WERI-Rb-1 (cell line): ENCODE measurements at places on chromosomes 1 and 21.

- DNase-seq: no peak
Observed at GRCh38 chr1:6129313-6129712, 50.8 kb downstream of the CHD5 start.

DNA sequence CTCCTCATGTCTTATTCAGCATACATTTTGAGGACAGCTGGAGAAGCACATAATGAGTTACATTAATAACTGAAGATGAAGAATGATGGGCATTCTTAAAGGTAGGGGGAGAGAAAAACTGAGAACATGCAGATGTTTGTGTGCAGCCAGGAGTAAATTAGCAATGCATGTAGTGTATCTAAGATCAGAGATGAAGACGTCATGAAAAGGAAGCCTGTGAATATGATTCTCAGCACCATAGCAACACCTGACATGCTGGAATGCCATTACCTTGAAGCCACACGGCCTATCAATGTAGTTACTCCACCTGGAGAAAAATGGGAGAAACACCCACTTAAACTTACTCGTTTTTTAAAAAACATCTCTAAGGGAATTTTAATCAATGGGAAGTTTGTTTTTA is 607.1 kb downstream of the PTPRC start:
- DNase-seq: no peak

DNA sequence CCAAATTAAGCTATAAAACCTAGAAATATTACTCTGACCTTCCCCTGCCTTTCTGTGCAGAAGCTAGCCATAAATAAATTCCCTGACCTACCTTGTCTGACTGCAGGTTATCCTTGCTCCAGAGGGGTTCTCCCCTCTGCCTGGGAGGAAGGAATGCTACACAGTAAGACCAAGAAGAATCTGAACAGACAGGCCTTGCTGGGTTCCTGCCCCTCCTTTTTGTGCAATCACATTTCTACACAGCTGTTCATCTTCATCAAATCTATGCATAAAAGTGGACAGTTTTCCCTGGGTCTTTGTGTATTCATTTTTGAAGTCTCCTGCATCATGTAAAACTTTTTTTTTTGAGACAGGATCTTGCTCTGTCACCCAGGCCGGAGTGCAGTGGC is 50.6 kb downstream of the DNTTIP2 start:
- DNase-seq: no peak

- no peak for DNase-seq
Observed at GRCh38 chr1:2590233-2591141, 3.9 kb downstream of the PRXL2B start.

DNA sequence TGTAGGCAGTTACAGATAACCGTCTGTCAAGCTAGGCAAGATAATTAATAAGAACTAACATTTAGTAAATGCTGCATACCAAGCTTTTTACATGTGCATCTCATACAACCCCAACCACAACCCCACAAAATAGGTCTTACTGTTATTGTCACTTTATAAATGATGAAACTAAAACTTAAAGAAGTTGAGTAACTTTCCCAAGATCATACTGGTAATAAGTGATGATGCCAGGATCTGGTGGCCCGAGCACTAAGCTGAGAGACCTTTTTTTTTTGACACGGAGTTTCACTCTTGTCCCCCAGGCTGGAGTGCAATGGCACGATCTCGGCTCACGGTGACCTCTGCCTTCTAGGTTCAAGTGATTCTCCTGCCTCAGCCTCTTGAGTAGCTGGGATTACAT is 1.8 kb downstream of the NCSTN start:
- DNase-seq: no peak

DNA sequence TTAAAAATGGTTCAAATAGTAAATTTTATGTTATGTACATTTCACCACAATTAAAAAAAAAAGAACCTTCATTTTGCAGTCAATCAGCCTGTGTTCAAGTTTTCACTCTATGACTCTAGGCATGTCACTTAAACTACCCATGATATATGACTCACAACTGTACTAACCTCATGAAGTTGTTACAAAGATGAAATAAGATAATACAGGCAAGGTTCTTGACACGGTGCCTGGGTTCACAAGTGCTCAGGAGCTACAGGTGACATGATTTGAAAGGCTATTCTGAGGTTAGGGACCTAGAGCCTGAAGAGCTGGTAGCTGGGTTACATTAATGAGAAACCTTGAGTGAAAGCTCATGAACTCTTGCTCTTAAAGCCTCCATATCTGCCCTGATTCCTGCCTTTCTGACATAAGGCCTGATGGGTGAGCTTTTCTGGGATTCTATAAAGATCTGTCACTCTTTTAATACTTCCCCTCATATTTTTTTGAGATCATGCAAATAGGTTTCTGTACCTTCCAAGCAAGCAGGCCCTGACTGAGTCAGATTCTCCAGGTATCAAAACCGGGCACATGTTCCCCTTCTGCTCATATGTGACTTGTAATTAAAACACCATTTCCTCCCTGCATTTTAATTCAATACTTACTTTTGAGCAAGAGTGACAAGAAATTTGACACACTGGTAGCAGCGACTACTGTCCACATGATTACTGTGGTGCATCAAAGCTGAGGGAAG is 34.0 kb downstream of the PCSK9 start:
- no peak for DNase-seq

DNA sequence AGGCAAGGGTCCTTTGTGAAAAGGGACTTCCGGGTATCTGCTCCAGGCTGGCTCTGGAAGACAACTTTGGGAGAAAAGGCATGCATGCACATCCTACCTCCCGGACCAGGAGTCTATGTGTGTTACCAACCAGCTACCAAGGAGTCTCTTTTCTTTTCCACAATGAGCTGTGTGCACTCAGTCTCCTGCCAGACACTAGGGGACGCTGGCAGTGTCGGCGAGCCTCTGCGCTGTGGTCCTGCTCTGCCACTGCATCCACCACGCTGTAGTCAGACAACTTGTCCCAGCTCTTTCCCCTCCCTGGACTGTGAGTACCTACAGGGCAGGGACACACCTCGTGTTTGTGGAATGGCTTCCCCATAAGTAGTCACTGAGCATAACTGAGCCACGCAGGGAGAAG is 5.1 kb upstream of the SSR2 start:
- peak; percentile 90 for DNase-seq

GRCh38 chr1:201072922-201073321 is 39.3 kb downstream of the CACNA1S start:
- DNase-seq: no peak

DNA sequence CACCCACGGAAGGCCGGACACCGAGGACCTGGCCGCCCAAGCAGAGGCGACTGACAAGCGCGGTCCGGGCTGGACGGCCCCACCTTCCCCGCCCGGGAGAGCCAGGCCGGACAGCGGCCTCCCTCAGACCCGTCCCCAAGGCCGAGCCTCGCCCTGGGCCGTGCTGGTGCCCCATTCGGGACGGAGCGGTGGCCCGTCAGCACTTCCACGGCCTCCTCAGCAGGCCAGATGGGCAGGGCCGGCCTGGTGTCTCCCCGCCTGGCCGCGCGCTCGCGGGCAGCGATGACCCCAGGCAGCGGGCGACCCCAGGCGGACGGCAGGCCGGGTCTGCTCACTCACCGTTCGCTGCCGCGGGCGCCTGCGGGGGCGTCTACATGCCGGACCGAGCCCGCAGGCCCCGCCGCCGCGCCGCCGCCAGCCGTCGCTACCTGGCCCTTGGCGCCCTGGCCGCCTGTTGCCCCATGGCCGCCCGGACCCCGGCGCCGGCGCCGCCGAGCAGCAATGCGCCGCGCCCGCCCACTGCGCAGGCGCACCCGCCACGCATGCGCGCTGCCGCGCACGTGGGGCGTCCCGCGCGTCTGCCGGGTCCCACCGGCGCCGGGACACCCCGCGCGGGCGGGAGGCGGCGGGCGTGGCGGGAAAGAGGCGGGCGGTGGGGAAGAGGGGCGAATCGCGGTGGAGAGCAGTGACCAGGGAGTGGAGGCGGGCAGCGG is at the start of gene NADK:
NADK (minus strand) TSS at position 521 of the 713 bp plus-strand sequence. CDS start 13,064 bp downstream, outside the sequence.
- peak; percentile 74 for DNase-seq

GRCh38 chr21:45011426-45011825 is 63.0 kb upstream of the ADARB1 start:
- DNase-seq: no peak

DNA sequence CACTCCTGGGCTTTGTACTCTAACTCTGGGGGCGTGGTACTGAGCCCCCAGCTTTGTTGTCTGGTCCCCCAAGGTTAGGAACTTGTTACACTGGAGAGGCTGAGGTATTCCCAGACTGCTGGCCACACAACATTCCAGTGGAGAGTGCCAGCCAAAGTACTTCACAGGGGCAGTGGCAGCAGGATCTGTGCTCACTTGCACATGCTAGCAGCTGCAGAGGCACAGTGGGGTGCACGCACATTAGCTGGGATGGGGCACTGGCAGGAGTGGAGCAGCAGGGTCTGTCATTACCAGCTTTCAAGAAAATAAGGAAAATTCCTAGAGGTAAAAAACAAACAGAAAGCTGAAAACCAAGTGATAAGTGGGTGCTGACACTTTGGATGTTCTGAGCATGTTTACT is 31.0 kb downstream of the ZNF691 start:
- no peak for DNase-seq

- DNase-seq: no peak
Observed at GRCh38 chr1:24470592-24470991, 32.0 kb upstream of the RCAN3 start.

DNA sequence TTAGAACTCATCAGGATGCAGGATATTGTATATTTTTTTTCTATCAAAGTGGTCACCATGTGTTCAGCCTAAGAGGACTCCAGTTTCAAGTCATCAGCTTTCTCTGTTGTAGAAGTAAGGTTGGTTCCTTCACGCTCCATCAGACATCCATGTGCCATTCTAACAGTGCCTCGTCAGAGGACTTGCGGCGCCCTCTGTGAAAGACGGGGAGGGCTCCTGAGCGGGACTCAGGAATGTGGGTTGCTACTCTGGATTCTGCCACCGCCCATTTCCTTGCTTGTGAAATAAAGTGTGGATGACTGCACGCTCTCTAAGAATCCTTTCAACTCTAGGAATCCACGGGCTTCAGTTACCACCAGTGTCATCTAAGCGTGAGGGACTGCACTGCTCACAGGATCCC is 593.5 kb downstream of the KIF26B start:
- DNase-seq: no peak

GRCh38 chr1:78840453-78841271 is 165.9 kb downstream of the ADGRL4 start:
- DNase-seq: peak; percentile 11

- DNase-seq: no peak
Observed at GRCh38 chr1:244356376-244356775, 95.3 kb downstream of the ADSS2 start.

DNA sequence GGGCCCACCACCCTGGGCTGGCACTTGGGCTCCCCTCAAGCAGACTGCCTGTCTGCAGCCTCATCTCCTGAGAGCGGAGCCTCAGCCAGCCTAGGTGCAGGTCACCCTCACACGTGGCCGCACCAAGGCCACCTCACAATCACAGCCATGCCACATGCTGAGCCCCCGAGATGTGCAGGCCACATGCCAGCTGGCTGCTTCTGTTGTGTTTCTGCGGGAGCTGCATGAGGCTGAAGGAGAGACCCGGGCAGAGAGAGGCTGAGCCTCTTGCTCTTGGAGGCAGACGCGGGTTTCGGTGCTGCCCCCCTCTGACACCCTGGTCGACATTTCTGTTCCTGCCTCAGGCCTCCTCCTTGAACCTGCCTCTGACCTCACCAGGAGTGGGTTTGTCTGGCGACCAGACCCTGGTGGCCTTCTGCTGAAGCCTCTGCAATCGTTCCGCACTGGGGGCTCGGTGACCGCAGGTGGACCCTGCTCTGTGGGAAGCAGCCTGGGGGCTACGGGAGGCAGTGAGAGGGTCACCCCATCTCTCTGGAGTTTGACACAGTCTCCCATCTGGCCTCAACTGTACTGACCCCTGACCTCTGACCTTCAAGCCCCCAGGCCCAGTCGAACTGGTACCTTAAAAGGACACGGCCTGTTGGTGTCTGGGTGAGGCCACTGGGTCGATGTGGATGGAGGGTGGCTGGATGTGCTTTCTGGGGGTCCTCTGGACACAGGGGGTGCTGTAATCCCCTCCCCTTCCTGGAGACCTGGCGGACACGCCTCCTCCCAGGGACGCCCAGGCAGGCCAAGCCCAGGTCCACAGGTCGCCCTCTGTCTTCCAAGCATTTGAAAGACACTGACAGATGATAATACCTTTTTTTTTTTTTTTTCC is 13.0 kb upstream of the C1orf174 start:
- DNase-seq: no peak

- DNase-seq: no peak
Observed at GRCh38 chr1:38085666-38086330, 39.2 kb upstream of the POU3F1 start.

DNA sequence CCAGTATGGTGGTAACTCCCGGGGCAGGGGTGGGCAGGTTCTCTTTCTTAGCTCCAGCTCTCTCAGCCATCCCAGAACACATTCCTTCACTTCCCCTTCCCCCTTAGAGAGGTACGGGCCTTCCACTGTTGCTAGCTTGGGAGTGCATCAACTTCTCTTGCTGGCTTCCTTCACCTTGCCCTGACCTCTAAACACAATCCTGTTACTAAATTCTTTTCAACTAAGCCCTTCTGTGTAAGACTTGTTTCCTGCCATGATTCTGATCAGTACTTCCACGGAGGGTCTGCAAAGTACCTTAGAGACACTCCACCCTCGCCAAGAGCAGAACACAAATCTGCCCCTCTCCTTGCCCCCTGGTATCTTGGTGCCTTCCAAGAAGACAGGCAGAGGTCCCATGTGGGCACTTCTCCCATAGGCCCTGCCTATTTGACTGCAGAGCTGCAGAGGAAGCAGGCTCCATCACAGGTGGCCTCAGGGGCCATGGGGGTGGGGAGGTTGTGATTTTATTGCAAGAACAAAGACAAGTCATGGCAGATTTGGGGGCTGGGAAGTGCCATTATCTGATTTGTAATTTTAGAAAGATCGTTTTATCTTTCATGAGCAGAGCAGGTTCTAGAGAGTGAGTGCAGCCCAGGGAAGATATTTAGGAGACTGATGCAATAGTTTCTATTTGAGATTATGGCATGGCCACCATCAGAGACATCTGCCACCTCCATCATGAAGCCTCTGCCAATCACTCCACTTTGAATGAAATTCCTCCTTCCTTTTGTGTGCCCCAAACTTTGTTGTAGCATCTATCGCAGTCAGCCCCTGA is 182.5 kb upstream of the JUN start:
- DNase-seq: no peak

DNA sequence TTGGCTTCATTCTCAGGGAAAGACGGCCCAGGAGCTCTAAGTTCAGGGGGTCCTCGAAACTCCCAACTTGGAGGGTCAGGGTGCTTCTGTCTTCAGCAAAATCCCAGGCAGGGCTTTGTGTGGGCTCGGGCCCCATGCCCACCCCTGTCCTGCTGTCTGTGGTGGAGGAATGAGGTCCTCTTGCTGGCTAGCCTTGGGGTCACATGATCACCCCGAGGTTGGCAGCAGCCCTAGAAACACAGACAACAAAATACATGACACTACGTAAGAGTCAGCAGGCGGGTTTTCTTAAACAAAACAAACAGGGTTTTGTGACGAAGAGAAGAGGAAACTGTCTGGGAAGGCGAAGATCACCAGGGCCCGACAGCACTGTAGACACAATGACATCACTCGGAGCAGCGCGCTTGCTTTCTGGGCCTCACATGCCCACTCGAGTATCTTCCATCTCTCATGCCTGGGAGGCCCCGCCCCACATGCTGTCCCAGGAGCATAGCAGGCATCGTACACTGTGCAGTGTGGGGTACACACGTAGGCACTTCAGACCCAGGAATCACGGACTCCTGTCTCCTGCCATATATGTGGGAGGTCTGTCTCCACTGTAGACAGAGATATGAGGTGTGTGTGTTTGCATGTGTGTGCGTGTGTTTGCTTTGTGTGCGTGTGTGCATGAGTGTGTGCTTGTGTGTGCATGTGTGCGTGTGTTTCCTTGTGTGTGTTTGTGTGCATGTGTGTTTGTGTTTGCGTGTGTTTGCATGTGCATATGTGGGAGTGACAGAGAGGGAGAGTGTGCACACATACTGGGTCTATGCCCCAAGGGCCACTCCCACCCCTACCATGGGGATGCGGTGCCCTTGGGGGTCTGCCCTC is 94.7 kb downstream of the SIK1 start:
- DNase-seq: no peak
